ENCODE measurements at places on chromosomes 12 and 14. TPM values are rescaled to one million over a fixed set of nuclear protein-coding genes. Genes with fewer than 3 reads are reported as not detected.

Gene PTMS
- 339 TPM for total RNA-seq

Gene TMEM132D
- total RNA-seq, result not detected

Gene STON2
- not detected for total RNA-seq

Gene LTBP2
- total RNA-seq, result 96.8 TPM

Gene BDKRB2
- total RNA-seq, result 30.8 TPM

Gene AQP6
- not detected for total RNA-seq

Gene KRT6C
- not detected for total RNA-seq

Gene ASPG
- not detected for total RNA-seq

Gene TAS2R7
- not detected for total RNA-seq

All from myometrial cell (primary cell).